ENCODE measurements at places on chromosomes 11 and 22.

DNA sequence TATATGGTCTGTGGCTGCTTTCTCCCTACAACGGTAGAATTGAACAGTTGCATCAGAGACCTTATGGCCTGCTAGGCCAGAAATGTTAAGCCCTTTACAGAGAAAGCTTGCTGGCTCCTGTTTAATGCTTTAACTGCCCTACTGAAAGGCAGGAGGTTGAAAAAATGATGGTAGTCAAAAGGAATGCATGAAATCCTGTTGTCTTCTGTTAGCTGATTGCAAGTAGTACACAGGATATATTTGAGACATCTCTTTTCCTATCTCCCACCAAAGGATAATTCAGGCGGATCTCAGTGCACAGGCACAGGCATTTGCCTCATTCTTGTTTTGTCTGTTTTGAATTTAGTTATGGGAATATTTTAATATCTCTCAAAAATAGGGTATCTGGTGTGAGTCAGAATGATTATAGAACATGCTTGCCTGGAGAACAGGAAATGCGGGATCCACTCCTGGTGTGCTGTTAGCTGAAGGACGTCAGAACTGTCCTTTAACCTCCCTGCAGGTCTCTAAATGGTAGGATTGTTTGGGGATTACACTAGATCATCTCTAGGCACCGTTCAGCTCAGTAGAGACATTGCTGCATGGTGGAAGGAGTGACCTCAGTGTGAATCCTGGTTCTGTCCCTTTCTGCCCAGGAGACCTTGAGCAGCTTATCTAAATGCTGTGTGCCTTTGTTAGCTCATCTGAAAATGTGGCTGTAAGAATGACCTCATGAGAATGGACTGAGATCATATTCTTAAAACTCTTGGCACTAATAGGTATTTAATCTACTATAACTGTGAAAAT lies 49.5 kb downstream of the PACS1 start:
- peak; percentile 41 for DNase-seq

- no peak for DNase-seq
Measured at GRCh38 chr22:32809786-32810554, 8.5 kb downstream of the TIMP3 start.

- DNase-seq: no peak
Measured at GRCh38 chr11:115298300-115299012, 205.8 kb downstream of the CADM1 start.

- DNase-seq: no peak
Measured at GRCh38 chr11:85823816-85824215, 12.9 kb upstream of the SYTL2 start.

- no peak for DNase-seq
Measured at GRCh38 chr22:38035530-38035885, 21.7 kb upstream of the PICK1 start.

GRCh38 chr11:73285721-73286120 lies 13.6 kb downstream of the P2RY6 start:
- no peak for DNase-seq

GRCh38 chr22:22009661-22010060 lies 27.1 kb upstream of the TOP3B start:
- no peak for DNase-seq

GRCh38 chr11:114110952-114111947 lies 51.7 kb downstream of the ZBTB16 start:
- no peak for DNase-seq

GRCh38 chr11:44326615-44327475 lies 16.9 kb upstream of the ALX4 start:
- no peak for DNase-seq

GRCh38 chr22:29658176-29658575 lies 54.7 kb downstream of the NF2 start:
- DNase-seq: no peak

- DNase-seq: peak; percentile 49
Measured at GRCh38 chr11:8671651-8672062, 10.8 kb downstream of the TRIM66 start.

- no peak for DNase-seq
Measured at GRCh38 chr11:10317776-10318526, 13.1 kb downstream of the ADM start.

- no peak for DNase-seq
Measured at GRCh38 chr22:37996515-37997246, 12.3 kb upstream of the SOX10 start.

- no peak for DNase-seq
Measured at GRCh38 chr22:32348031-32348611, 9.5 kb upstream of the RFPL3 start.

DNA sequence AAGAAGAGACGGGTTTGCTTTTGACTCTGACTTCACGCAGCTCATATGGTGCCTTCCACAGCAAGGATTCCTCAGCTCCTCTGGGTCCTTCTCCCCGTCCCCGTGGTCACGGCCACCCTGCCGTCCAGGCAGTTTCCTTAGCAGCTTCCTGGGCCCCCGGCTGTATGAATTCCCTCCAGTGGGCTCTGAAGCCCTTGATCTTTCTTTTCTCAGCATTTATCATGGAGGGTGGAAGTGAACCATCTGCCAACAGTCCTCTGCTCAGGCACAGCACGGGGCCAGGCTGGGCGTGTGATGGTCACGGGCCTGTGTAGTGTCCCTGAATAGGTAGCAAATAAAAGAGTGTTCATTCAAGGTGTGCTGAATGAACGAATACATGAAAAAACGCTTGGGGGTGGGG lies 782.4 kb downstream of the BRD1 start:
- DNase-seq: no peak

DNA sequence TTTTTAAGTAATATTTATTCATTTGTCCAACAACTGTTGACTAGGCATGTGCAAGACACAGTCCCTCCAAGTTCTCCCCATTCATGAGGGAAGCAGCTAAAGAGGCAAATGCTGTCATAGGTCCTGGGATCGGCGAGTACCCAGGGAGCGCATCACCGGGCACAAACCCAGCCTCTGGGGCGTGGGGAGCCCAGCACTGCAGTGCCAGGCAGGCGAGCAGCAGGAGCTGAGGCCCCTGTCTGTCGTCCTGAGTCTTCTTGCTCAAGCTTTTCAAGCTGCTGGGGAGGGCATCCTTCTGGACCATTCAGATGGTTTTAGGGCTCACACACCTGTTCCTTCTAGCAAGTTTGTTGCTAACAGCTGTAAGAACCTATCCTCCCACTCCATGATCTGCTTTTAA lies 62.1 kb downstream of the PPFIA1 start:
- no peak for DNase-seq

DNA sequence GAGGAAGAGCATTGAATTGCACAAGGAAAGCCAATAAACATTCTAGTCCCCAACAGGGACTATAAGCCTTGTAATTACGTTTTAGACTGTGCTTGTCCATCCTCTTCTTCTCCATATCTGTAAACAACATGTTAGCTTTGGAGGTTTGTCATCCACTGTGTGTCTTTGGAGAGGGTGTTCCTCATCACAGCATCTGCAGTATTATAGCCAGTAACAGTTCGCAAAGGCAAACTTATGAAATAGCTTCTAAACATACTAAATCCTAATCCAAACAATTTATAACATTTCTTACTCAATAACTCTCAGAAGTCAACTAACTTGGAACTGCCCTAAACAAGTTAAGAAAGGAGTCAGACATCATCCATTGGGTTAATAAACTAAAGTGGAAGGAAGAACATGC lies 10.3 kb upstream of the BDNF start:
- no peak for DNase-seq
